ENCODE measurements at places on chromosomes 6 and 20. TPM values are rescaled to one million over a fixed set of nuclear protein-coding genes. Genes with fewer than 3 reads are reported as not detected.

CUL9 gene
- total RNA-seq, result 25.1 TPM

R3HDML gene
- total RNA-seq, result not detected

PACRG gene
- total RNA-seq, result 0.27 TPM

ERVFRD-1 gene
- not detected for total RNA-seq

DNA sequence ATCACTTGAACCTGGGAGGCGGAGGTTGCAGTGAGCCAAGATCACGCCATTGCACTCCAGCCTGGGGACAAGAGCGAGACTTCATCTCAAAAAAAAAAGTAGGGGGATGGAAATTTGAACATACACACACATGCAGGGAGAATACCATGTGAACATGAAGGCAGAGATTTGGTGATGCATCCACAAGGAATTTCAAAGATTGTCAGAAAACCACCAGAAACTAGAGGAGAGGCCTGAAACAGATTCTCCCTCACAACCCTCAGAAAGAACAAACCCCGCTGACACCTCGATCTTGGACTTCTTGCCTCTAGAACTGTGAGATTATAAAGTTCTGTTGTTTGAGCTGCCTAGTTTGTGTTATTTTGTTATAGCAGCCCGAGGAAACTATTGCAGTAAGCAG lies 125.5 kb downstream of the GPX5 start:
- H3K36me3 ChIP-seq, result no peaks in the 10 kb centered on the region
- H3K27ac ChIP-seq, result no peak overlapping the region
- no peak for DNase-seq
- H3K4me1 ChIP-seq, result no peaks in the 10 kb centered on the region

DNA sequence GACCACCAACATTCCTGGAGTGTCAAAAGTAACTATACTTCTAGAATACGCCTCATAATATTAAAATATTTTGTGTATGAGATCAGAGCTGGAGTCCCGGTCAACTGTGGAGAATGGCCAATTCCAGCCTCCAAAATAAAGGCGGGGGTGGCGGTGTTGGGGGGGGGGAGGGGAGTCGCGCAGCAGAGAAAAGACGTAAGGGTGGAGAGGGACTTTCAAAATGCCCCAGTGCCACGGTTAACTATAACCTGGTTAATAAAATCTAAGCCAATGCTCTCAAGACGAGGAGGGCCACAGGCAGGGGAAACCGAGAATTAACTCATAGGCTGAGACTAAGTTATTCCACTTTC lies 1.3 kb downstream of the NUP153 start:
- H3K27me3 ChIP-seq, result no peaks in the 10 kb centered on the region
- H3K27ac ChIP-seq, result peak overlapping the region; percentile 98
- peak; percentile 68 for DNase-seq
- no peaks in the 10 kb centered on the region for H3K4me1 ChIP-seq
- no peaks in the 10 kb centered on the region for H3K36me3 ChIP-seq
- H3K4me3 ChIP-seq, result peak overlapping the region; percentile 99

GRCh38 chr20:35451295-35451694 lies 4.1 kb upstream of the CEP250 start:
- H3K27ac ChIP-seq, result no peak overlapping the region
- H3K4me3 ChIP-seq, result no peak overlapping the region
- H3K27me3 ChIP-seq, result no peaks in the 10 kb centered on the region
- no peaks in the 10 kb centered on the region for H3K4me1 ChIP-seq
- no peaks in the 10 kb centered on the region for H3K36me3 ChIP-seq
- DNase-seq, result no peak

- H3K4me3 ChIP-seq, result no peak overlapping the region
- H3K27me3 ChIP-seq, result no peaks in the 10 kb centered on the region
- no peak for DNase-seq
- H3K27ac ChIP-seq, result no peak overlapping the region
- no peaks in the 10 kb centered on the region for H3K36me3 ChIP-seq
Measured at GRCh38 chr6:140316966-140317365, 942.5 kb upstream of the CITED2 start.

- H3K27ac ChIP-seq, result no peak overlapping the region
- no peaks in the 10 kb centered on the region for H3K27me3 ChIP-seq
- no peak for DNase-seq
- no peak overlapping the region for H3K4me3 ChIP-seq
- H3K36me3 ChIP-seq, result no peaks in the 10 kb centered on the region
- no peaks in the 10 kb centered on the region for H3K4me1 ChIP-seq
Measured at GRCh38 chr6:105803442-105803841, 282.7 kb upstream of the PRDM1 start.

DNA sequence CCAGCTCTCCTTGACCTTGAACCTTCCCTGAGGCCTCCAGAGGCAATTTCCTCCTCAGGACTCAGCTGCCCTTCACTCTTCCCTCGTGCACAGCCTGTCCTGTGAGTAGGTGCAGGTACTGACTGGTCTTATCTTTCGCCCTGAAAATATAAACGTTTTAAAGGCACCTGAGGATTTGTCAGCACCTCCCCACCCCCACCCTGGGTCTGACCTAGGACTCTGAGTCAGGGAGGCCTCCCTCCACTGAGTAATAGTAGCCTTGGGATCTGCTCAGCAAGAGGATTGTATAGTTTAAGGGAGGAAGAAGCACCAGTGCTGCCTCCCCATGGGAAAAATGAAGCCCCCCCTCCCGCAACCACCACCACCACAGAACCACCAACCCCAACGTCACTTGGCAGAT lies 54.6 kb downstream of the PPARD start:
- no peaks in the 10 kb centered on the region for H3K27me3 ChIP-seq
- no peaks in the 10 kb centered on the region for H3K4me1 ChIP-seq
- DNase-seq, result no peak
- H3K36me3 ChIP-seq, result no peaks in the 10 kb centered on the region
- H3K27ac ChIP-seq, result no peak overlapping the region

DNA sequence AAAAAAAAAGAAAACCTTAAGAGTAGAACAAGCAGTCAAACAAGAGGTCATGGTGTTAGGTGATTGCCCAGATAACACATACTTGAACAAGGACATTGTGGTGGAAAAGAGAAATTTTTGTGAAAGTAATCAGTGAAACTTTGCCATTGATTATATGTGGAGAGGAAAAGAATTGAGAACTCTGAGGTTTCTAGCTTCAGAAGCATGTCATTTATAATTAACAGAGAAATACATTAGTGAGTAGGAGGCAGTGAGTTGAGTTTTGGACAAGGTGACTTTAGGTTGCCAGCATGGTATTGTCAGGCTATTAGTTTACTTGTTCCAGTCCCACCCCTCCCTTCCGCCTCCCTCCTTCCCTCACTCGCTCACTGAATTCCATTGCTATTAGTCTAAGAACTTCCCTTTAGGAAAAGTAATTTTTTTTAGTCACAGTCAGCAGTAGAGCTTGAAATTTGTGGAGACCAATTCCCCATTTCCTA lies 17.2 kb downstream of the TAB2 start:
- H3K4me3 ChIP-seq, result no peak overlapping the region
- no peaks in the 10 kb centered on the region for H3K27me3 ChIP-seq
- H3K4me1 ChIP-seq, result peaks cover 8% of the 10 kb centered on the region
- no peak for DNase-seq
- H3K27ac ChIP-seq, result no peak overlapping the region

DNA sequence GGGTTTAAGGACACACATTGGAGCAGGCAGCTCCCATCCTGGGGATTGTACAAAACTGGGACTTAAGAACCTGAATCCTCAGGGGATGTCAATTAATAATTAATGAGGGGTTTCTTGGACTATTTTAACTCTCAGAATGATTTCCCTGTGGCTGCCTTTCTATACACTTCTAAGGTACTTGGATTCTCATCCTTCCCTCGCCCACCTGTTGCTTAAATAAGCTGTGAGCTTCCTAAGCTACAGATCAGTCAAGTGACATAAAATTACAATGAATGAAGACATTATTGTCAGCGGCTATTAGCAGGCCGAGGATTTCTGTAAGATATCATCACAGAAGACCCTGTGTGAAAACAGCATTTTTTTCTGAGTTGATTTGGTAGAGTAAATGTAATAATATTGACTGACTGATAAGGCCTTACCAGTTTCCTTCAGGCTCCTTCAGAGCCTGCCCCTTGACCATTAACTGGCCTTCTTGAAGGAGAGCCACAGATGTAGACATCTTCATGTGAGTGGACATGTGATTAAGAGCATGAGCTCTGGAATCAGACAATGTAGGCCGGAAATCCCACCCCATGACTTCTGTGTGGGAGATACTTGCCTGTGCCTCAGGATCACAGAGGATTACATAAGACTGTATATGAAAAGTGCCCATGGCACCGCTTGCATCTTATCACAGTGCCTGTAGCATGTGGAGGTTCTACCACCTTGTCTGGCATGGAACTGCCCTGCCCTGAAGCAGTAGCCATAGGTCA lies 101.7 kb downstream of the TULP4 start:
- DNase-seq, result no peak
- no peak overlapping the region for H3K4me3 ChIP-seq
- H3K27me3 ChIP-seq, result no peaks in the 10 kb centered on the region
- H3K36me3 ChIP-seq, result peaks cover 33% of the 10 kb centered on the region
- H3K27ac ChIP-seq, result no peak overlapping the region
- no peaks in the 10 kb centered on the region for H3K4me1 ChIP-seq

DNA sequence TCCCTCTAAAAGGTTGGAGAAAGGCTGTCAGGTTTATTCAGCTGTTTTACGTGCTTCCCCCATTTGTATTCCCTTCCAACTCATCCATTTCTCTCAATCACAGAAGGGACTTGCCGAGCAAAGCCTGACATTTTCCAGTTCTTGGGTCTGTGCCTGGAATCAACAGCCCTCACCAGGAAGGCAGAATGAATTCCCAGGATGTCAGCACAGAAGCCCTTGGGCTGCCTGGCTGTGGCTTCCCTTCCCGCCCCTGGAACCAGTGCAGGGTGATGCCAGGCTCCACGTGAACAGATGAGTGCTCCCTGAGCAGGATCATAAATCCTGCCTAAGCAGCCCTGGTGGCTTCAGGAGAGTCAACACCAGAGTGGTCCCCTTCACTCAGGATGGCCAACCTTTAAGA lies 86.1 kb upstream of the CD83 start:
- no peaks in the 10 kb centered on the region for H3K27me3 ChIP-seq
- no peaks in the 10 kb centered on the region for H3K36me3 ChIP-seq
- H3K4me1 ChIP-seq, result no peaks in the 10 kb centered on the region
- no peak overlapping the region for H3K4me3 ChIP-seq

DNA sequence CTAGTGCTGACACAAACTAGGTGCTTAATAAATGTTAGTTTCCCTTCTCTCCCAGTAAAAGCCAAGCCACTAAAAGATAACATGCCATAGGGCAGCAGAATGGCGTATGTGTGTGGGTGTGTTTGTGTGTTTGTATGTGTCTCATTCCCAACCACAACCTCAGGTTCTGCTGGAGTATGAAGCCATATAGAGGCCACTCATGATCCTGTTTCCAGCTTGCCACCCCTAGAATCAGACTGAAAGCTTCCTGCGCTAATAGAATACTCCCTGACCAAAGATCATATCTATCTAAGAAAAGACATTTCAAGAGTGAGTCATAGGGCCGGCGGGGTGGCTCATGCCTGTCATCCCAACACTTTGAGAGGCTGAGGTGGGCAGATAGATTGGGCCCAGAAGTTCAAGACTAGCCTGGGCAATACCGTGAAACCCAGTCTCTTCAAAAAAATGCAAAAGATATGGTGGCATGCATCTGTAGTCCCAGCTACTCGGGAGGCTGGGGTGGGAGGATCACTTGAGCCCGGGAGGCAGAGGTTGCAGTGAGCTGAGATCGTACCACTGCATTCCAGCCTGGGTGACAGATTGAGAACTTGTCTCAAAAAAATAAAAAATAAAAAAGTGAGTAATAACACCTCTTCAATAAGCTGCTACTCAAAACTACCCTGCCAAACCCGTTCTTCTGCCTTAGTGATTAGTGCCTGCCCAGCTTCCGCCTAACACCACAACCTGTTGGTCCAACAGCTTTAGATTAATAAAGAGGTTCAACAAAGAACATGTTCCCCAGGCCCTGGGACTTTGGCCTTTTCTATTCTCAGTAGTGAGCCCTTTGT lies 11.8 kb upstream of the SNRPC start:
- H3K4me1 ChIP-seq, result no peaks in the 10 kb centered on the region
- no peak for DNase-seq
- H3K27ac ChIP-seq, result no peak overlapping the region
- H3K27me3 ChIP-seq, result no peaks in the 10 kb centered on the region
- H3K36me3 ChIP-seq, result no peaks in the 10 kb centered on the region

DNA sequence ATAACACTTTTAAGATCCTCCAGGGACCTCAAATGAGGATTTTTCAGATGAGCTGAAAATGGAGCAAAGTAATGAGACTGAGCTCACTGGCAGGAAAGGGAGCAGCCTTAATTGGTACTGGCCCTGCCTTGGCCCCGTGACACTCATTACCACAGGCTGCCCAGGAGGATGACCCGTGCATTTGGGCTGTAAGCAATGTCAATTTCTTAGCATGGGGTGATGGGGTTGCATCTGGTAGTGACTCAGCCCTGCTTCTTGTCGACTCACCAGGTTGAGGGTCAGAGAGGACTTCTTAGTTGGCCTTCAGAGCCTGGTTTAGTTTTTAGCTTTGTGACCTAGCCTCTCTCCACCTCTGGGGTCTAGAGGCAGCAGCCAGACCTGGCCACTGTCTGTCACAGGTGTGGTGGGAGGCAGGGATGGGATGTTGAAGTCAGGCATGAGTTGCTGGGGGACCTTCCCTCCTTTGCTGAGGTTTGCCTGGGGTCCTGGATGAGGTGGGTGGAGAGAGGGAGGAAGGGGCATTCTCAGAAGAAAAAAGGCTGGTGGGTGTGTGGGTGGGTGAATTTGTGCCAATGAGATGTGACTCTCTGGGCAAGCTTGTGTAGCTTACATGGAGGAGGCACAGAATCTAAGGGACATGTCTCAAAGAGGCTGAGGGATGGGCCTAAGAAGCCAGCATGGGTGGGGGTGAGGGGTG lies 25.9 kb upstream of the EPB41L1 start:
- no peak overlapping the region for H3K4me3 ChIP-seq
- no peaks in the 10 kb centered on the region for H3K27me3 ChIP-seq
- DNase-seq, result no peak
- no peak overlapping the region for H3K27ac ChIP-seq

DNA sequence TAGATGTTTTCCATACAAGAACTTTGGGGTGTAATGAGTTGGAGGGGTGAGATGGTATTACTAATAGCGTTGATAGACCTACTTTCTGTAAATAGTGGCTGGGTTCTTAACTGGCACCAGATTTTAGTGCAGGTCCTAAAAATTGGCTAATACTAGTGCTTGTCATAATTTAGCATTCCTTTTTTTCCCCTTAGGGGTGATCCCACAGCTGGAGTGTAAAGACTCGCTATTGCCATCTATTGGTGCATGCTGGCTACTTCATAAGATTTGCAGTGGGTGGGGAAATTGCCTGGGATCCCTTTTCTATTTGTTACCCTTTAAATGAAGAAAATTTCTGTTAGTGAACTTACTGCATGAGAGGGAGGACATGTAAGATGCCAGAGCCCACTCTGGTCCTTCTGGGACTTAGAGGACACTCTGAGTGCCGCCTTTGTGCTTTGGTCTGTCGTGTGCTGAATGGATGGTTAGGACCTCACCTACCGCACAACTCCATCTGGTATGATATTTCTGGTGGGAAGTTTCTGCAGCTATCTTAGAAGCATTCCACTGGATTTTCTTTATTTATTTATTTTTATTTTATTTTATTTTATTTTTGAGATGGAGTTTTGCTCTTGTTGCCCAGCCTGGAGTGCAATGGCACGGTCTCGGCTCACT lies 195.5 kb downstream of the JARID2 start:
- H3K27me3 ChIP-seq, result no peaks in the 10 kb centered on the region
- H3K27ac ChIP-seq, result no peak overlapping the region
- no peak overlapping the region for H3K4me3 ChIP-seq
- DNase-seq, result peak; percentile 77
